ENCODE measurements at places on chromosomes 4 and X.

GRCh38 chr4:1402516-1403091 lies 3.6 kb downstream of the NKX1-1 start:
- H3K4me1 ChIP-seq = no peaks in the 10 kb centered on the region
- no peak for DNase-seq
- H3K36me3 ChIP-seq = no peaks in the 10 kb centered on the region
- no peak overlapping the region for H3K4me3 ChIP-seq
- no peak overlapping the region for H3K27ac ChIP-seq
- no peaks in the 10 kb centered on the region for H3K27me3 ChIP-seq

GRCh38 chrX:110116066-110116980 lies 113.4 kb downstream of the TMEM164 start:
- H3K27ac ChIP-seq = no peak overlapping the region
- no peaks in the 10 kb centered on the region for H3K36me3 ChIP-seq
- no peaks in the 10 kb centered on the region for H3K4me1 ChIP-seq
- DNase-seq = no peak
- no peak overlapping the region for H3K4me3 ChIP-seq

DNA sequence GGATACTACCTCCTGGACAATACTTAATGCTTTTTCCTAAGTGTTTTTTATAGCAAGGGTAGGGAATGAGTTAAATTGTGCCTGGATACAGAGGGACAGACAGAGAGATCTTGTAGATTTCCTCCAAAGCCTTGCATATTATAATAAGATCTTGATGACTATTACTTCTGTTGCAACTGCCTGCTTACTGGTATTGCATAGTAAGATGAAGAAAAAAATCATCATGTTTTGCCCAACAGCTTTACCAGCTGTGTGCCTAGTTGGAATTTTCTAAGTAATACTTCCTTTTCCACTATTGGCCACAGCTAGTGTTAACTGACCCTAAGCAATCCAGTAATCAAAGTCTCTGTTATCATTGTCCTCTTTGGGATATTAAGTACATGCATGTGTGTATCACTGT lies 139.0 kb downstream of the DCK start:
- H3K27me3 ChIP-seq = no peaks in the 10 kb centered on the region
- DNase-seq = no peak
- no peak overlapping the region for H3K27ac ChIP-seq

GRCh38 chr4:166042510-166043055 lies 169.5 kb downstream of the TLL1 start:
- no peaks in the 10 kb centered on the region for H3K27me3 ChIP-seq
- no peaks in the 10 kb centered on the region for H3K4me1 ChIP-seq
- no peak overlapping the region for H3K4me3 ChIP-seq
- DNase-seq = no peak
- no peak overlapping the region for H3K27ac ChIP-seq

- H3K4me3 ChIP-seq = no peak overlapping the region
- DNase-seq = no peak
Measured at GRCh38 chrX:20521222-20521621, 254.5 kb upstream of the RPS6KA3 start.

DNA sequence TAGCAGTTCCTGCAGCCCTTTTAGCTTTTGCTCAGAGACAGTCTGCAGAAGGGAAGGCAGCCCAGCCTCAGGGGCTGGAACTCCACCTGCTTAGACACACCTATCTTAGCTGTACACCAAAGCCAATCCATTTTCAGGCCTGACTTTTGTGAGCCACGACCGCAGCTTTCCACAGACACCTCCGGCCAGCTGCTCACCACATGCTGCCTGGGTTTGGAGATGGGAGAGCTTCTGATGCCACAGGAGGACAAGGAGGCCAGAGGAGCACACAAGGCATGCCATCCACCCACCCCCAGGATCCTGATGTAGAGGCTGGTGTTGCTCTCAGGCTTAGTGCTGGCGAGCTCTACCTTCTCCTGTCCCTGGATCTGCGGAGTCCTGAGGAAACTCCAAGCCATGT lies 141.8 kb upstream of the NALF2 start:
- no peaks in the 10 kb centered on the region for H3K27me3 ChIP-seq
- no peaks in the 10 kb centered on the region for H3K4me1 ChIP-seq
- no peaks in the 10 kb centered on the region for H3K36me3 ChIP-seq
- H3K4me3 ChIP-seq = no peak overlapping the region
- H3K27ac ChIP-seq = no peak overlapping the region
- no peak for DNase-seq

All from GM12878 (cell line).